ENCODE measurements at places on chromosomes 7 and 10.

DNA sequence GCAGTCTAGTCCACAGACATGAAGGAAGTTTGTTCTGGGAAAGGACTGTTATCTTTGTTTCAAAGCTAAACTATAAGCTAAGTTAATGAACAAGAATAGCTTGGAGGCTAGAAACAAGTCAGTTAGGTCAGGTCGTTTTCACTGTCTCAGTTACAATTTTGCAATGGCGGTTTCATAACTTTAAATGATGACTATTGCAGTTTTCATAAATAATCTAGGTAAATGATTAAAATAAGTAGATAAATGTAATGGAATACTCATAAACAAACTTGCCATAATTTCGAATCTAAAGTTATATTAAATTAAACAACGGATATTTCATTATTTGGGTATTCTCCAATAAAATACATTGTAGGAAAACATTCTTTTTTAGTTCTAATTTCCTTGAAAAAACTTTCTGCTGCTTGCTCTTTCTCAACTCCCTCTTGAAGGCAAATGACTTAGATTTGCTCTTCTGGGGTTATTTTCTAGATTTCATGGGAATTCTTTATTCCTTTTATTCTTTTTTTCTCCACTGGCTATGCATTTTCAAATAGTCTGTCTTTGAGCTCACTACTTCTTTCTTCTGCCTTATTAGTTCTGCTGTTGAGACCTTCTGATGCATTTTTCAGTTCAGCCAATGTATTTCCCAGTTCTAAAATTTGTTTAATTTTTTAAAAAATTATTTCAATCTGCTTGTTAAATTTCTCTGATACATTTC lies 103.8 kb upstream of the APBB1IP start:
- no peak for DNase-seq

- DNase-seq, result no peak
Observed at GRCh38 chr10:54120806-54121205, 680.2 kb downstream of the PCDH15 start.

- DNase-seq, result peak; percentile 84
Observed at GRCh38 chr7:94297397-94297838, 97.3 kb upstream of the COL1A2 start.

DNA sequence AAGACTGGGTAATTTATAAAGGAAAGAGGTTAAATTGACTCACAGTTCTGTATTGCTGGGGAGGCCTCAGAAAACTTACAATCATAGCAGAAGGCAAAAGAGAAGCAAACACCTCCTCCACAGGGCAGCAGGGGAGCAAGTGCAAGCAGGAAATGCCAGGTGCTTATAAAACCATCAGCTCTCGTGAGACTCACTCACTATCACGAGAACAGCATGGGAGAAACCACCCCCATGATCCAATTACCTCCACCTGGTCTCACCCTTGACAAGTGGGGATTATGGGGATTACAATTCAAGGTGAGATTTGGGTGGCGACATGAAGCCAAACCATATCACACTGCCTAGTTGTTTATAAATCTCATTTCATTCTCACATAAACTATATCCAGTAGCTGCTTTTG lies 28.0 kb upstream of the CPN1 start:
- DNase-seq, result no peak

DNA sequence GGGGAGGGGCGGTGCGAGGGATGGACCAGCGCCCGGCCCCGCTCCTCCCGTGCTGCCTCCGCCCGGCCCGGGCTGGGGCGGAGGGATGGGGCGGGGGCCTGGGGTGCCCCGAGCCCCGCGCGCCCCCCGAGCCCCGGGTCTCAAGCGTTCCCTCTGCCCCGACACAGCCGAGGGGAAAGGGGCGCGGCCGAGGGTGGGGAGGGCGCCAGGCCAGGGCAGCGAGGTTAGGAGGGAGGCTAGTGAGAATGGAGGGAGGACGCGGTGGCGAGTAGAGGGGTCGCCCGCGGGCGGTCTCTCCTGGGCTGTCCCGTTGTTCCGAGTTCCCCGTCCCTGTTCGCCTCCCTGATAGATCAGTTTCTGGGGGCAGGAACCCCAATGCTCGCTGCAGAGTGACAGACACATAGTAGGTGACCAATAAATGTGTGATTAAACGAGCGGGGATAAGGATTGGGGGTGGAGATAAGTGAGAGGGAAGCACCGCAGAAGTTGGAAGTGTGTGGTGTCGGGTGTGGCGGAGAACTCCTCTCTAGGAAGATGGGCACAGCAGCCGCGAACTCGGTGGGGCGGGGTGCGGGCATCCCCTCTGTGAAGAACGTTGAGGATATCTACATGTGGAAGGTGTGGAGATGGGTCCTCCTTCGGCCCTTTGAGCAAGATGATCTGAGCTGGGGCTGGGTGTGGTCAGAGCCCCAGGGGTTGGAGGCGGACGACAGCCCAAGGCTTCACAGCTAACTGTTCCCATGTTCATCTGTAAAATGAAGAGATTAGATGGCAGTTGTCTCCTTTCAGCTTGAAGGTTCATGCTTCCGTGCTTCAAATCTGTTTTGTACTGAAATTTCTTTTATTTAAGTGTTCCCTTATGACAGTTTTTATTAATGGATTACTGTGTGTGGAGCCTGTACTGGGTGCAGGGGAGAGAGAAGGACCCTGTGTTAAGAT lies 580 bp downstream of the ZNF775 start:
- no peak for DNase-seq

DNA sequence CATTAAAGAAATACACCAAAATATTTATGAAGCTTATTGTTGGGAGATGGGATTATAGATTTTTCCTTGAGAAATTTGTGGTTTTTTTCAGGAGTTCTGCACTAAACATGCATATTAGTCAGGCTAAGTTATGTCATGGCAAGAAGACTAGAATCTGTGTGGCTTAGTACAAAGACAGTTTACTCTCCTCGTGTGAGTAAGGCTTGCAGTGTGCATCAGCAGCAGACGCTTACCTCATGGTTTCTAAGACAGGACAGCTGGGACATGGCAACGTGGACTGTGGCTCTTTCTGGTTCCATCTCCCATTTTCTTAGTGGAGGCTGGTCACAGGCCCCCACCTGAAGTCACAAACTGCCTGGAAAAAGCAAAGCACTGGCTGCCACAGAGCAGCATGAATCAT lies 429.6 kb upstream of the VSTM2A start:
- DNase-seq, result no peak

GRCh38 chr7:15667991-15668390 lies 18.5 kb downstream of the MEOX2 start:
- no peak for DNase-seq

DNA sequence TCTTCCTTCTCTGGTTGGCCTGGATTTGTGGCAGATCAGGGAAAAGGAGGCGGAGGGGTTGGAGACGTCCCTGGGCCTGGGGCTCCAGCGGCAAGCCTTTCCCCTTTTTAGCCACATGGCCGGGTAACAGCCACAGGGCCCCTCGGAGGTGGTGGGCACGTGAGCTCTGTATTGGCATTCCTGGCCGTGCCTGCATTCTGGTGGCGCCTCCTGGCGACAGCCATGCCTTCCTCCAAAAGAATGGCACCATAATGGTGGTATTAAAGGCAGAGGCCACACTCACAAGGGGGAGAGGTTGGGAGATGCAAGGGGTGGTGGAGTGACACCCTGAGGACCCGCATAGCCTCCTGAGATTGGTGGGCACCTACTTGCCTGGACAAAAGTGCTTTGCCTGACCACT lies 3.0 kb upstream of the AQP1 start:
- DNase-seq, result no peak

DNA sequence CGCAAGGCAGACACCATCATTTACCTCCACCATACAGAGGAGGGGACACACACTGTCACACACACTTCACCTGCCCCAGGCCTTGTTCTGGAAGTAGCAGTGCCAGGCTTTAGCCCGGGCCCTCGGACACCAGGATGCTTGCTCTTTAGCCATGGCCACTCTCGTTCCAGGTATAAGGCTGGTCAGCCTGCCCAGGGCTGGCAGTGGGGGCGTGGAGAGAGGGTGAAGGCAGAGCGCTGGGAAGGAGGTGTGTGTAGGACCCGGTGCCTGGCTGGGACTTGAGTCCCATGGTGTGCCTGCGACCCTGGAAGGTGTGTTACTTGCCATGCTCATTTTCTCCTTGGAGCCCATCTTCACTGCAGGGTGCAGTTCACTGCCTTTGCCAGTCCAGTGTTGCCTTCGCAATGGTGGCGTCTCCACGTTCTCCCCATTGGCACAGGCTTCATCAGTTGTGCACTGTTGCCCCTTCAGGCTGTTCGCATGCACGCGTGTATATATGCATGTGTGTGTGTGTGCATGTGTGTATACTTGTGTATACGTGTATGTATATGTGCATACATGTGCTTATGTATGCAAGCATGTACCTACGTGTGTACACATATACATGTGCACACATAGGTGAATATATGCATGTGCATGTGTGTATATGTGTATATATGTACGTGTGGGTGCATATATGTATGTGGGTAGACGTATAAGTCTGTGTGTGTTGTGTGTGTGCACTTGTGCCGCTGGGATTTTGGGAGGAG lies 153.4 kb downstream of the CAMK1D start:
- DNase-seq, result no peak

DNA sequence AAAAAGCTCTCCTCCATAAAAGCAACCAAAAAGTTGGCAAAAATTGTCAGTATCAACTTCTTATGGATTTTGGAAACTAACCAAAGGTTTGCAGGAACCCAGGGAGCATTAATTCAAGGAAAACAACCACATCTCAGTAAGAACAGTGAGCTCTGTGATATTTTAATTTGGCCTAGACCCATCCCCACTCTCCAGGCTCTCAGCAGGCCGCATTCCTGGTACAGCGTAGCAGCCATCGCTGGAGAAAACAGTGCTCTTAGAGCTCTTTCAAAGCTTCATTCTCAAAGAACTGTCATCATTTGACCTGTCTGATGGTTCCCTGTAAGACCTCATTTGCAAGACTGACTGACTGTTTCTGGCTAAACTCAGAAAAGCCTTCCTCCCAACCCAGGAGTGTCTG lies 81.9 kb downstream of the NUDCD3 start:
- no peak for DNase-seq

GRCh38 chr7:34823650-34824258 lies 165.7 kb downstream of the NPSR1 start:
- peak; percentile 37 for DNase-seq

GRCh38 chr7:7851991-7852390 lies 116.6 kb upstream of the GLCCI1 start:
- DNase-seq, result no peak

DNA sequence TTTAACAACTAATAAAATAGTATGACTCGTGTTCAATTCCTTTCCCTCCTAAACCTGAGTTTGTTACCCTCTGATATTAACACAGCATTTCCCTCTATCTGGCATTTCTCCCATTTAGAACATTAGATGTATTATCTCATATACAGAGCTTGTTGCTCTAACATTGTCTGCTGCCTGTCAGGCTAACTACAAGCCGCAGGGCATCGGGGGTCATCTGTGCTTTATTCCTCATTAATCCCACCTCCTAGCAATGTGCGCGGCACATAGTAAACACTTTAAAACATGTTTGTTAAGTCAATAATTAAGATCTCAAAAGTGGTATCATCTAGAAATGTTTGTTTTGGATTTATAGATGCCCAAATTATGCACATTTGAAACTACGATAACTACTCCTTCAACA lies 52.9 kb upstream of the NEBL start:
- DNase-seq, result no peak

DNA sequence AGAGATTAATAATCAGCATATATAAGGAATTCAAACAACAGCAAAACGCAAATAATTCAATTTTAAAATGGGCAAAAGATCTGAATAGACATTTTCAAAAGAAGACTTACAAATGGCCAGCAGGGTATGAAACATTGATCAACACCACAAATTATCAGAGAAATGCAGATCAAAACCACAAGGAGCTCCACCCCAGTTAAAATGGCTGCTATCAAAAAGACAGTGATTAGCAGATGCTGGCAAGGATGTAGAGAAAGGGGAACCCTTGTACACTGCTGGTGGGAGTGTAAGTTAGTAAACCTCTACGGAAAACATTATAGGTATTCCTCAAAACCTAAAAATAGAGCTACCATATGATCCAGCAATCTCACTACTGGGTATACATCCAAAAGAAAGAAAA lies 128.0 kb upstream of the CACUL1 start:
- DNase-seq, result no peak

GRCh38 chr10:12868229-12868628 lies 133.3 kb downstream of the CCDC3 start:
- DNase-seq, result no peak

DNA sequence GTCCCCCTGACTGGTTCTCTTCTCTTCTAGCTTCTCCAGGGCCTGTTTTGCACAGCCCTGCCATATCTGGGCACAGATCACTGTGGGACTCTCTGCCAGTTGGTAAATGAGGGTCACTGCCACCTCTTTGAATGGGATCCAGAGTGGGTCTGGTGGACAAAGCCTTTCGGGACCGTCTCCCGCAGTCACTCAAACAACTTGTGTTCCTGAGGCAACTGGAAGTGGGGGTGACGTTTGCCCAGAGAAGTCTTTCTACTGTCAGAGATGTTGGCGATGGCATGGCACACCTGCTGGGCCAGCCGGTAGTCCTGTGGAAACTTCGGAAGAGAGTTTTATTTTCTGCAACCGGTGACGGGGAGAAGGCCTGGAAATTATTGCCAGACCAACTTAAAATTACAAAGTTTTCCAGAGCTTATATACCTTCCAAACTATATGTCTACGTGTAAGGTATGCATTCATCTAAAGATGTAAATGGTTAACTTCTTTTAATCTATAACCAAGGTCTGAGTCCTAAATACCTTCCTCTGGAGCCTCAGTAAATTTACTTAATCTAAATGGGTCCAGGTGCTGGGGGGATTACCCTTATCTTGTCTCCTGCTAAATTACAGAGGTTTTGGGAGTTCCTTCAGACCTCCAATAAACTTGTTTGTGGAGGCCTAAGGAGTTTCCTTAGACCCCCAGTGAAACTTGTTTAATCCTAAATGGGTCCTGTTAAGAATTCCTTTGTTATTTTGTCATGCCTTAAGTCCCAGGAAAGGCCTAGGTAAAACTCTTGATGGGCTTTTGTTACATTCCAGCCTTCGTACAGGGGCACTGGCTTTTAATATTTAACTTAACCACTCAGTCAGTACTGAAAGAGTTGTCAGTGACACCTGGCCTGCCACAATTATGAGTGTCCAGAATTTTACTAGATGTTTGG lies 94.0 kb downstream of the NPSR1 start:
- DNase-seq, result peak; percentile 37

DNA sequence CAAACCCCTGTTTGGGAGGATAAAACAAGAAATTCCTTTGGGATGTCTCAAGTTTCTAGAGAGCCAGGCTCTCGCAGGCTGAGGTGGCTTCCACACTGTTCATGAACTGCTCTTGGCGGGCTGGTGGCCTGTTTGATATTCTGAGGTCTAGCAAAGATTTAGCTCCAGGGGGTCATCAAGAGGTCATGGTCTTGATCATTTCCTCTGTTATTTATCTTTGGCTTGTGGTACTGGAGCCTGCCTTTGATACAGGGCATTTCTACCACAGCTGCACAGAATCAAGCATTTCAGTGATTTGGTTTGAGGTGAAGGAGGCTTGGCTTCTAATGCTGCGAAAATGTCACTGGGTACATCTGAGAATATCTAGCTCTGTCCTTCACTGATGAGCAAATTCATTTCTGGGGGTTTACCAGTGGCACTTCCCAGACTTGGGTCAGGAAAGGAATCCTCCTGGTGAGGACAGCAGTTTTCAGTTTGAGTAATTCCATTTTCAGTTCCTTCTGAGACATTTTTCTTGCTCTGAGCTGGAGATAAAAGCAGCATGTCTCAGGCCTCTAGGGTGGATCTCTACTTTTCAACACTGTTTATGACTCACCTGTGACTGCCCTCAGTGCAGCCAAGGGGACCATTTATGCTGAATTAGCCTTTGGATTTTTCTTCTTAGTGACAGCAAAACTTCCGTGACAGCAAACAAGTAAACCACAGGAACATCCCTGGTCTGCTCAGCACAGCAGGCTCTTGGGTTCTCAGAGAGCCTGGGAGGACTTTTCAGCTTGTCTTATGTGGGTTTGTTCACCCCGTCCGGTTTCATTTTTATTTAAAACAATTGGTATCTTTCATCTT lies 312.0 kb downstream of the RNLS start:
- peak; percentile 81 for DNase-seq

GRCh38 chr7:151137076-151137675 lies 30.3 kb downstream of the GBX1 start:
- DNase-seq, result no peak
